Activated CD4-positive, alpha-beta T cell treated with anti-CD3 and anti-CD28 coated beads, Interleukin-2, amount 50 U/mL, for 48 hours (primary cell): ENCODE measurements at places on chromosomes 1 and 21.

DNA sequence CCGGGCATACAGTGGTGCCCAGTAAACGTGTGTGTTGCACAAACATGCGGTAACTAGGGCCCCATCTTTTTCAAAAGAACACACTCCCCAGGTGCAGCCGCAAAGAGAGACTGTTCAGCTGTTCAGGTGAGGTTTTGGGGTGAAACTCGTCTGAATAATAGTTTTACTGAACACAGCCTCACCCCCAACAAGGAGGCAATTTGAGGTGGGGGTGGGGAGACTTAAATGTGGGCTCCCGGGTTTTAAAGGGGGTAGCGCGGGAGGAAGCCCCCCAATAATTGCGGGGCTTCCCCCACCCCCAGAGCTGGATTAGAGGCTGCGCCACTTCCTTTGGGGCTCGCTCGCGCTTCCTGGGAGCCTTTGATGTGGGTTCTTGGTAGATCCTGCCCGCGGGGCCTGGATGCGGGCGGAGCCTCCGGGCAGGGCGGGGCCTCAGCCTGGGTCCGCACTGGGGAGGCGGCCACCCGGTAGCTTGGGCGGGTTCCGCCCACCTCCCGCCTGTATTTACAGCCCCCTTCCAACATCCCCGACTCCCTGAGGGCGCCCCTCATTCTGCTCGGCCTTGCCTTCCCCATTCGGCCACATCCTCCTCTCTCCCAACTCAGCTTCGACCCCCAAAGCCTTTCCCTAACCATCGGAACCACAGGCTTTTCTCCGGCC is 6.4 kb upstream of the EPHA2 start:
- DNase-seq: peak; percentile 59

- no peak for DNase-seq
These were observed 442.3 kb downstream of the LRRIQ3 start for GRCh38 chr1:73755649-73756048.

GRCh38 chr1:207024202-207025145 is 8.1 kb downstream of the C1orf116 start:
- peak; percentile 14 for DNase-seq

- DNase-seq: no peak
These were observed 283.1 kb downstream of the DSCAM start for GRCh38 chr21:40563900-40564299.

DNA sequence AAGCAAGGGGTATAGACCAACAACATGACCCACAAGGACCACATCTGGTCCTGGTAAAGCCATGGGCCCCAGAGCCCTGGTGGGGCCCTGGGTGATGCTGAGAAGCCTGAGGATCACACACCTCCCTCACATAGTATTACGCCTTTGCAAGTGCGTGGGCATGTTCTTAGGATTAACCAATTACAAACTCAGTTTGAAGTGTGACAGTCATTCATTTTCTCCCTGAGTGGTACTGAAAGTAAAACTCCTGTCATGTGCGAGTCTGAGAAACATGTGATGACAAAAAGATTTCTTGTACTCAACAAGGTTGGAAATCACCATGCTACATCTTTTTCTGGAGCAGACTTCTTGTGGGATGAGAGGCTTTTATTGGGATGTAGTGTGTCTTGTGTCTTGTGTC is 315.3 kb upstream of the DUSP10 start:
- no peak for DNase-seq
